ENCODE measurements at places on chromosomes 12 and 14. TPM values are rescaled to one million over a fixed set of nuclear protein-coding genes. Genes with fewer than 3 reads are reported as not detected.

DNA sequence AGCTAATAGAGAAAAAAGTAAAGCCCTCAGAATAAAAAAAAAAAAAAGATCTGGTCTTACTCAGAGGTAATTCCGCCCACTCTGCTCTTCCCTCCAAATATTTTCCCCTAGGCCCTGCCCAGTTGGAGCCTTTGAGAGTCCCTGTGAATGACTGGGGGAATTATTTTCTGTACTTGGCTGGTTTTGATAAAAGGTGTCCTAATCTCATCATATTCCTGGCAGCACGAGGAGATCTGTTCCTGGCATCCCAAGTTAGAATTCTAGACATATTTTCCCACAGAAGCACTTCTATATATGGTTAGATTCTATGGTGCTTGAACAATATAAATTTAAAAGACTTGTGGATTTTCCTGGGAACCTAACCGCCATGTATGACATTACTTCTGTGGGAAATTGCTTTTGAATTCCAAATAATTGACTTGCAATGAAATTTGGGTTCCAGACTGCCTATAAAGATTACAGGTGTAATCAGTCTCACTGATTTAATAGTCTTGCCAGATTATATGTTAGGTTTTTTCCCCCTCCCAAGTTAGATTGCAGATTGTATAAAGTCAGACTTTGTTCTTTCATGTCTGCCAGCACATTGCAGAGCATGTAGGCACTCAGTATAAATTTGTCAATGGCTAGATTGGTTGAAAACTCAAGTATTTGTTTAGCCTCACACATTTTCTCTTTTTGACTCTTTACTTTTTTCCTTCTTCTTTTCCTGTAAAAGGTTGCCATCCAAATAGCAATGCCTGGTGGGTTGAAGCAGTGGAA is 12.3 kb downstream of the GPX2 start:
- no peak for DNase-seq

GRCh38 chr14:23524954-23525353 is 26.6 kb downstream of the ZFHX2 start:
- no peak for DNase-seq

- DNase-seq = no peak
Measured at GRCh38 chr14:33846100-33846824, 104.6 kb downstream of the EGLN3 start.

- peak; percentile 79 for DNase-seq
Measured at GRCh38 chr12:65556676-65557437, 267.4 kb upstream of the HMGA2 start.

DNA sequence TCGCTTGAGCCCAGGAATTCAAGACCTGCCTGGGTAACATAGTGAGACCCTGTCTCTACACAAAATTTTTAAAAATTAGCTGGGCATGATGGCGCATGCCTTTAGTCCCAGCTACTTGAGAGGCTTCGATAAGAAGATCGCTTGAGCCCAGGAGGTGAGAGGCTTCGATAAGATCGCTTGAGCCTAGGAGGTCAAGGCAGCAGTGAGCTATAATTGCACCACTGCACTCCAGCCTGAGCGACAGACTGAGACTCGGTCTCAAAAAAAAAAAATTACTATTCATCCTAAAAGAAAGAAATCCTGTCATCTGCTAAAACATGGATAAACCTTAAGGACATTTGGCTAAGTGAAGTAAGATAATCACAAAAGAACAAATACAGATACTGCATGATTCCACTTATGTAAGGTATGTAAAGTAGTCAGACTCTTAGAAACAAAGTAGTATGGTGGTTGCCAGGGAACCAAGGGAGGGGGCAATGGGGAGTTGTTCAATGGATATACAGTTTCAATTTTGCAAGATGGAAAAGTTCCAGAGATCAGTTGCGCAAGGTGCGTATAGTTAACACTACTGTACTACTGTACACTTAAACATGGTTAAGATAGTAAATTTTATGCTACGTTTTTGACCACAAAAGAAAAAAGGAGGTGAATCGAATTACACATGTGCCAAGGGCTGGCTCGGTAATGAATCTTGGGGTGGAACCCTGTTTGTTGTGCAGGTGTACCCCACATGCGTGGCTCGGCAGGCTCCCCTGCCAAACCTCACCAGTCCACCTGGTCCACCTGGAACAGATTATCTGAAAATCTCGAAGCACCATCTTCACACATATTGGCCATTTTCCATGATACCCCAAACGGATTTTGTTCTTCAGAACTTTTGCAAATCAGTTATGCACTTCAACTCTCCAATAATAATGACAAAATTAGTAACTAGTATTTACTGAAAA is 18.3 kb upstream of the ATP2A2 start:
- DNase-seq = no peak

- DNase-seq = no peak
Measured at GRCh38 chr14:35366056-35366451, 38.5 kb downstream of the NFKBIA start.

DNA sequence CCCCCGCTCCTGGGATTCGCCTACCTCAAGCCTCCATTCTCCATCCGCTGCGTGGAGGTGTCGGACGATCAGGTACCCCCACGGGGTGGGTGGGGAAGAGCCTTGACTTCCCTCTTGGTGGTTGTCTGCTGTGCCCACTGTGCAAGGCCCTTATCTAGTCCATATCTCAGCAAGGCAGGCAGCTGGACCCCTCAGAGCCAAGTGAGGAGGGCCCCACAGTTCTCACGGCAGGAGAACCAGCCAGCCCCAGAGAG is 39.9 kb downstream of the MMAB start:
- no peak for DNase-seq

DNA sequence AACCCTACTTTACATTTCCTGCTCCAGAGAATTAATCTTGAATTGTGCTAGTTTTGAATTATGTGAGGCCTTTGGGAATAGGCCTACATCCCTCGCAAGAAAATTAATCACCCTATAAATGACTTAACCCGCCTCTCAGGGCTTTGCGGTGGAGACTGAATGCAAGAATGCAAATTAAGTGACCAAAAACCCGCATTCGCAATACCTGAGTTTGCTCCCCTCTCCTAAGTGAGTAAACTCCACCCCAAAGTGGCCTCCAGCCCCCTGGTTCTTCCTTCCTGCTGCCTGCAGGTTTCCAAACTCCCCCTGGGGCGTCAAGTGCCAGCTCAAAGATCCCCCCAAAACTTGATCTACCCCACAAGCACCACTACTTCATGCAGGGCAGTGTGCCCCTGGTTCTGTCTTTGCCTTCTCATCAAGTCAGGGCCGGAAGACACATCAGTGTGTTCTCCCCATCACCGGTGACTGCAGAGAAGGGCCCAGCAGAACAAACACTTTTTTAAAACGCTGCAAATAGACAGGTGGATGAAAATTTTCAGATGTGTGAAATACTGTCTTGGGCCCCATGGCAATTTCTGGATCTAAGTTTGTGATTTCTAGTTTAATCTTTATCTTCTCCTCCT is 644.7 kb downstream of the VRK1 start:
- no peak for DNase-seq

GRCh38 chr12:53105256-53105655 is 2.0 kb downstream of the SOAT2 start:
- DNase-seq = no peak

- DNase-seq = no peak
Measured at GRCh38 chr14:93011141-93011529, 88.2 kb downstream of the CHGA start.

- no peak for DNase-seq
Measured at GRCh38 chr12:66296176-66296683, 6.1 kb upstream of the HELB start.

DNA sequence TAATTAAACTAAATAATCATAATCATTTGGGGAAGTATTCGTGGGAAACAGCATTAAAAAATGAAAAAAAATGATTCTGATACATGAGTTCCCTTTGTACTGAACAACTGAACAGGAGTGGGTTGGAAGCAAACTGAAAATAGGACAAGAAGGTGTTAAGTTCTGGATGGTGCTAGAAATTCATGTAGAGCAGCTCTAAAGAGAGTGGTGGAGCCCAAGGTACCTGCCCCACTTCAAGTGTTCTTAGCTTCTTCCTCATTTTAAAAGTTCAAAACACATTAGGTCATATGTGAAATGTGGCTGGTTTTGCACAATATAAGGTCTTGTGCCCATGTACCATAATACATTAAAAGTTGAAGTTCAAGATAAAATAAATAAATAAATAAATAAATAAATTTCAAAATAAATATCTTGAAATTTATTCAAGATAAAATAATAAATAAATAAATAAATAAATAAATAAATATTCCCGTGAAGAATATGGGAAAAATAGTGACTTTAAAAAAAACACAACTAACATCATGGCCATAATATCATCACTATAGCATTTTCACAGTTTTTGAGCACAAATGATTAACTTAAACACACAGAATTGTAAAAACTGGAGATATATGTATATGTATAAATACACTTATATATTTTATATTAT is 191.5 kb upstream of the PRKD1 start:
- DNase-seq = no peak

DNA sequence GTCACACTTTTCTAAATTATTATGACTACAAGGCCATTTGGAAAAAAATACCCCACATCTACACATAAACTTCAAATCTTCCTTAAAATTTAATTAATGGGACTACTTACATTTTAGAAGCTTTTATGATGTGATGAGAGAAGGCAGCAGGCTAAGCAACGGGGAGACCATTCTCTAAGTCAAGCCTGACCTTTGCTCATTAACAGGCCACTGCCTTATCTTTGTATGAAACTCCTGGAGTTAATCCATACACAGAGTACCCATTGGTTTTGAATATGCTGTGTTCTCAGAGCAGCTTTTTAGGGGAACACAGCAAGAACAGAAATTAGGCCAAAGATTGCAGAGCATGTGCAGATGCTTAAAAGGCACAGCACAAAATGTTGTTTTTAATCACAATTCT is 35.5 kb upstream of the LRIG3 start:
- no peak for DNase-seq

GRCh38 chr14:94110552-94111181 is at the start of gene IFI27:
IFI27 (plus strand) TSS chr14:94110736.
- no peak for DNase-seq

DNA sequence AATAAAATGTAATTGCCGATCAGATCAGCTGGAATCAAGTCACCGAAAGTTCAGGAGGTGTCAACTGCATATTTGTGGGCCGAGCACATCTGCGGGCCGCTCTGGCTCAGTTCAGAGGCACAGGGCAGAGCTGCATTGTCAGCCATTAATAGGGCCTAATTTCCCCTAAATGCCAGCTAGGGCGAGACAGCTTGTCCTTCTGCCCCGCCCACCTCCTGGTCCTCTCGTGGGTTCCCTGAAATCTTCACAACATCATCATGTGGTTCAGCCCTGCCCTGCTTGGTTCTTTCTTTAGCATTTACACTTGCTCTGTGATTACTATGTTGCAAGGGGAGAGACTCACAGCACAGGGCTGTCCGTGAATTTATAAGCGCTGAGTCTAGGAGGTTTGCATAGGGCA is 148.9 kb downstream of the CHST11 start:
- no peak for DNase-seq

- DNase-seq = no peak
Measured at GRCh38 chr14:39581474-39581873, 149.2 kb upstream of the FBXO33 start.

DNA sequence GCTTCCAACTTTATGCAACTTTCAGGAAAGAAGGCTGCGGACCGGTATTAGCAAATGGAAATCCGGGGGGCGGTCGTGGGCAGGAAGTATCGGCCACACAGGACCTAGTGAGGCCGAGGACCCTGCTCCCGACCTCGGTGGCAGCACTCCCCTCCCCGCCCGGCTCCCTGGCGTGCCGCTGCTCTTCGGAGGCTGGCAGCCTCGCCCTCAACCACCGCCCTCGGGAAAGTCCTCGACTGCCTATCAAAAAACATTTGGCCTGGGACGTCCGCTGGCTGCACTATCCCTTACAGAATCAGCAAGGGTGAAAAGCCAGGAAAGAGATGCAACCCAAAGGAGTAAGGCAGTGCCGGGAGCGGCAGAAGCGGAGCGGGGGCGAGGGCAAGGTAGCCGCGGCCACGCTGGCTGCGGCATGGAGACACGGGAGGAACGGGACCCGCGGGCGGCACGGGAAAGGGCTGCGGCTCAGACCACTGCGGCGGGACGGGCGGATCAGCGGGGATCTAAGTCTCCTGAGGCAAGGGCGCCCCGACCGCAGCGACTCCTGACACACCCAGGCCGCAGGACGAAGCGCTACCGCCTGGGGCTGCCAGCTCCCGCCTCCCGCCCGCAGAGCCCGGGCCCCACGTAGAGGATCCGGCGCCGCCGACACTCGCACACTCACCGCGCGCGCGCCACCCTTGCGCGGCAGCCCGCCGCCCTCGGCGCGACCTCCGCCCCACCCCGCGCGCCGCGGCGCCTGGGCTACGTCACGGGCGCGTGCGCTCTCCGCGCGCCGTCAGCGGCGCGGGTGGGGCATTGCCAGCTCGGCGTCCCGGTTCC is at the start of the genes BBOF1 and ENTPD5:
TSS of gene BBOF1 (plus strand) at position 764 of the 822 bp plus-strand sequence. CDS start 130 bp downstream, outside the sequence.
TSS of gene ENTPD5 (minus strand) at position 703 of the 822 bp plus-strand sequence. CDS start 31,186 bp downstream, outside the sequence.
- DNase-seq = peak; percentile 95

DNA sequence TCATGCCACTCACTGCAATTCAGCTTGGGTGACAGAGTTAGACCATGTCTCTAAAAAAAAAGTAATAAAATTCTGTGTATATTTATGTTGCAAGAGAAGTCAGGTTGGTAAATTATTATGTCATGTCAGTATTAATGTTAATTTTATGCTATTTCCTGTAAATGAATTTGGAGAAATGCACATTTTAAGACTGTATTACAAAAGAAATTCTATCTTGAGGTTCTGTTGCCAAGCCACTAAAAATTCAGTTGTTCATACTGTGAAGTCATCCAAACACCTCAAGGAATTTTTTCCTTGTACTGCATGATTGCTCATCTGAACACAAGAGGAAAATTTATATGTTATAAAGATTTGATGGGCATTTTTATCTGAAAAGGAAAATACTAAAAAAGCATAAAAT is 23.3 kb upstream of the HMGA2 start:
- DNase-seq = no peak

DNA sequence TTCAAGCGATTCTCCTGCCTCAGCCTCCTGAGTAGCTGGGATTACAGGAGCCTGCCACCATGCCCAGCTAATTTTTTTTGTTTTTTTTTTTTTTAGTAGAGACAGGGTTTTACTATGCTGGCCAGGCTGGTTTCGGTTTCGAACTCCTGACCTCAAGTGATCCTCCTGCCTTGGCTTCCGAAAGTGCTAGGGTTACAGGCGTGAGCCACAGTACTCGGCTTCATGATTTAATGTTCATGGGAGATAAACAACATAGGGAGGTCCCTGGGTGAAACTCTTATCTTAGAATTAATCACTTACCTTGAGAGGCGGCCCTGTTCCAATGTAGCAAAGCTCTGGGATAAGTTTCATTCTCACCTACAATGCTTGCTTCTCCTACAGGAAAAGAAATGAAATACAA is 48.3 kb downstream of the SEL1L start:
- DNase-seq = no peak

DNA sequence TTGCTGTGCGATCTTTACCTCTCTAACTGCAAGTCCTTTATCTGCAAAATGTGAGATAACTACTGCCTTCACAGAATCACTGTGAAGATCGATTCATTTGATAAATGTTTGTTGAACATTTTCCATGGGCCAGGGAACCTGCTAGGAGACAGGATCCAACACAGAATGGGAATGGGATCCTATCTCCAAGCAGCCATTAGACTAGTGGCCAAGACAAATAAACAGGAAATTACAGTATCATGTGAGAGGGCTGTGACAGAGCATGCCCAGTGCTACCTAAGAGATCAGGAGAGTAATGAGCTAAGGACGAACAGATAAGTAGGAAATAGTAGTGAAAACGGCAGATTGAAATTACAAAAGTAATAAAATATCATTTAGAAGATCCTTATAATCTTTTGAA is 105.7 kb downstream of the GRIN2B start:
- no peak for DNase-seq

The DBX2 gene
- polyA plus RNA-seq = 0.01 TPM

The AHNAK2 gene
- polyA plus RNA-seq = 3.3 TPM

The BHLHE41 gene
- 21.0 TPM for polyA plus RNA-seq

The MRPL52 gene
- 115 TPM for polyA plus RNA-seq

The OVCH1 gene
- polyA plus RNA-seq = 0.28 TPM

The PTPN6 gene
- 34.6 TPM for polyA plus RNA-seq

The ZDHHC22 gene
- 1.6 TPM for polyA plus RNA-seq

The TMED8 gene
- polyA plus RNA-seq = 14.7 TPM

The KRT83 gene
- polyA plus RNA-seq = 0.03 TPM

Data from large intestine (tissue), 12 donors.